ENCODE measurements at places on chromosomes 2 and 18. TPM values are rescaled to one million over a fixed set of nuclear protein-coding genes. Genes with fewer than 3 reads are reported as not detected.

Gene PEX13
- 37.3 TPM for polyA plus RNA-seq

- H3K4me3 ChIP-seq = no peak overlapping the region
- peaks cover 10% of the 10 kb centered on the region for H3K4me1 ChIP-seq
- DNase-seq = no peak
- no peak overlapping the region for H3K27ac ChIP-seq
These were observed 102.9 kb downstream of the NFATC1 start for GRCh38 chr18:79498662-79499061.

GRCh38 chr18:34126121-34126520 lies 98.6 kb downstream of the NOL4 start:
- no peaks in the 10 kb centered on the region for H3K27me3 ChIP-seq
- no peak for DNase-seq
- no peak overlapping the region for H3K4me3 ChIP-seq
- H3K4me1 ChIP-seq = no peaks in the 10 kb centered on the region

DNA sequence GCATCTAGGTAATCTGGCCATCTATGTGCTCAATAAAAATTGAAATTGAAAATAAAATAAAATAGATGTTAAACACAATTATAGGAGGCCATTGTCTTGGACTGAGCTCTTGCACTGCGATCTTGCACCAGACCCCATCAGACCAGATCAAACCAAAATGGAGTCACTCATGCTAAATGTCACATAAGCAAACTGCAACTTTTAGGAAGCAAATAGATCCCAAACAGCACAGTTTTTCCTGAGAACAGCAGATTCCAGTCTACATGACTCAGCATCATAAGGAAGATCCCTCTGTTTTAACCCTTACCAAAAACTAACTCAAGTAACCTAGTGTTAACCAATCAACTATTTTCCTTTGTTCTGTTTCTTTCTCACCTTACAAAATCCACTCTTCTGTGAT lies 57.7 kb upstream of the LRP1B start:
- no peaks in the 10 kb centered on the region for H3K27me3 ChIP-seq
- no peak for DNase-seq
- no peaks in the 10 kb centered on the region for H3K36me3 ChIP-seq

GRCh38 chr2:10235909-10236550 lies 66.7 kb upstream of the HPCAL1 start:
- DNase-seq = no peak
- no peaks in the 10 kb centered on the region for H3K4me1 ChIP-seq
- no peaks in the 10 kb centered on the region for H3K36me3 ChIP-seq
- no peaks in the 10 kb centered on the region for H3K27me3 ChIP-seq

Gene CAPN13
- polyA plus RNA-seq = not detected

GRCh38 chr18:28039078-28039477 lies 137.9 kb downstream of the CDH2 start:
- peak overlapping the region; percentile 8 for H3K27ac ChIP-seq
- no peaks in the 10 kb centered on the region for H3K36me3 ChIP-seq
- peak; percentile 74 for DNase-seq

DNA sequence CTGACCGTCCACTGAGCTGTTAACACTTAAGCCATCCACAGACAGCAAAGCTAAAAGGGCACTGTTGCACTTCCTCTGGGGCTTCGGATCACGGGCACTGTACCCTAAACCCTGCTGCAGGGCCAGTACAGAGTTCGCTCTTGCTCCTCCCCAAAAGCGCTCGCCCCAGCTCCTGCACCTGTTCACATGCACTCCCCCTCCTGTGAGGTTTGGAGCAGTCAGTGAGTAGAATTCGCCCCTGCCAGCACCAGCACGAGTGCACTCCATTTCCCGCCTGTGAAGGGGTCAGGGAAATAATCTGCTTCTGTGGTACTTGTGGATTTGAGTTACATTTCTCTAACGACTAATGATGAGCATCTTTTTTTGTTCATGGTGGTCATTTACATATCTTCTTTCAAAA lies 158.8 kb downstream of the PTPRM start:
- H3K36me3 ChIP-seq = no peaks in the 10 kb centered on the region
- H3K4me1 ChIP-seq = peaks cover 12% of the 10 kb centered on the region
- no peak for DNase-seq
- H3K4me3 ChIP-seq = no peak overlapping the region
- no peaks in the 10 kb centered on the region for H3K27me3 ChIP-seq

Gene IKZF2
- polyA plus RNA-seq = 5.5 TPM

Gene MEP1B
- 0.34 TPM for polyA plus RNA-seq

Gene FTCDNL1
- polyA plus RNA-seq = 2.0 TPM

DNA sequence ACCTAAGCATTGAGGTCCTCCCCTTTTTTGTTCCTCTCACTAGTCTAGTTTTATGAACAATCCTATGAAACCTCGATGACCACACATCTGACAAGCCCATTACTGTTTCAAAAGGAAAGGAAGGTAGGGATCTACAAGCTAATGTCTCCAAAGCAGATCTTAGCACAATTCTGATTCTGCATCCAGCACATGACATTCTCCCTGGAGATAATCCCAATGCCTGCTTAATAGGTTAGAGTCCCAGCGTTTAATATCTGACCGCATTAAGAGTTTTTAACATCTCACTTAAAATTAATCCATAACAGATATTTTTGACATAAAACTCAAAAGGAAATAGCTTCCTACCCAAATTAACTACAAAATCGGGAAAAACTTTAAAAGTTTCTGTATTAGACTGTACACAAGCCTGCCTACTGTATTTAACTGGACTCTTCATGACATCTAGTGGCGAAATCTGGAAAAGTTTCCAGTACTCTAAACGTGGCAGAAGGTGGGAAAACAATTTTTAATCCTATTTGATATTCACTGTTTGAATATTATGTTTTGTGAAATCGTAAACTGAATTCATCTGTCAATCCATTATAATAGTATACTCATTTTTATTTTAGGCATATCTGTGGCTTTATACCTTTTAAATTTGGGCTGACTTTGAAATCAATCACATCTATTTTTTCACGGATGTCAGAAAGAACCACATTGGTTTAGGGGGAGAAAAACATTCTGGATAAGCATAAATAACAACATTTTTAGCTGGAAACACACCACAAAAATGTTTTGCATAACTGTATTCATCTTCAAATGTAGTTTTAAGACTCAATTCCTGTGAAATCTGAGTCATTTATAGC lies 62.4 kb downstream of the TXNL1 start:
- no peak overlapping the region for H3K4me3 ChIP-seq
- no peaks in the 10 kb centered on the region for H3K27me3 ChIP-seq
- peak; percentile 77 for DNase-seq
- H3K27ac ChIP-seq = no peak overlapping the region
- H3K36me3 ChIP-seq = no peaks in the 10 kb centered on the region

Gene PRSS56
- polyA plus RNA-seq = not detected

Gene DES
- polyA plus RNA-seq = 17.5 TPM

DNA sequence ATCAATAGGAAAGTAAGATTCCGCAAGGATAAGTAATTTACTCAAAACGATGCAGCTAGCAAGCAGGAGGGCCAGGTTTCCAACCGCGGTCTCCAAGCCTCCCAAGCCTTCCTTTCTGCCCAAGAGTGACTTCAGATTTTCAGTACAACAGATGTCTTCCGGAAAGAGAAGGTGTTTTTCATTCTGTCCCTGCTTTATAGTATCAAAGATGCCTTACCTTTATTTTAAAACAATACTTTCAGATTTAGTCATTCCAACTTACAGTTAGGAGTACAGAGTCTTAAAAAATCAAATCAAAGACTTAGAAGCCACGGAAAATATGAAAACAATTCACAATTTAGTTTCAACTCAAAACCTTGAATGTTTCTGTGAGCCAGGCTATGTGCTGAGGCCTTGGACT lies 43.6 kb downstream of the CYB5A start:
- no peaks in the 10 kb centered on the region for H3K36me3 ChIP-seq
- DNase-seq = no peak
- H3K4me3 ChIP-seq = no peak overlapping the region
- no peaks in the 10 kb centered on the region for H3K27me3 ChIP-seq

GRCh38 chr18:2889761-2890192 lies 43.0 kb downstream of the EMILIN2 start:
- H3K27me3 ChIP-seq = no peaks in the 10 kb centered on the region
- no peak overlapping the region for H3K4me3 ChIP-seq
- H3K4me1 ChIP-seq = peaks cover 28% of the 10 kb centered on the region
- peak overlapping the region; percentile 99 for H3K27ac ChIP-seq
- H3K36me3 ChIP-seq = peaks cover 38% of the 10 kb centered on the region

Gene EMILIN1
- 12.2 TPM for polyA plus RNA-seq

GRCh38 chr2:31524592-31524991 lies 56.1 kb downstream of the SRD5A2 start:
- H3K36me3 ChIP-seq = no peaks in the 10 kb centered on the region
- no peak overlapping the region for H3K27ac ChIP-seq
- no peak for DNase-seq
- H3K4me1 ChIP-seq = no peaks in the 10 kb centered on the region
- H3K4me3 ChIP-seq = no peak overlapping the region

- no peak overlapping the region for H3K4me3 ChIP-seq
- DNase-seq = no peak
- H3K4me1 ChIP-seq = peaks cover 19% of the 10 kb centered on the region
- H3K36me3 ChIP-seq = no peaks in the 10 kb centered on the region
- H3K27ac ChIP-seq = peak overlapping the region; percentile 88
These were observed 144.3 kb upstream of the DAPL1 start for GRCh38 chr2:158650646-158651357.

Data from cardiac muscle cell (in vitro differentiated cells and primary cell).